ENCODE measurements at places on chromosomes 11 and 22. TPM values are rescaled to one million over a fixed set of nuclear protein-coding genes. Genes with fewer than 3 reads are reported as not detected.

- DNase-seq, result no peak
Measured at GRCh38 chr22:27125539-27125938, 468.2 kb downstream of the MIAT start.

DNA sequence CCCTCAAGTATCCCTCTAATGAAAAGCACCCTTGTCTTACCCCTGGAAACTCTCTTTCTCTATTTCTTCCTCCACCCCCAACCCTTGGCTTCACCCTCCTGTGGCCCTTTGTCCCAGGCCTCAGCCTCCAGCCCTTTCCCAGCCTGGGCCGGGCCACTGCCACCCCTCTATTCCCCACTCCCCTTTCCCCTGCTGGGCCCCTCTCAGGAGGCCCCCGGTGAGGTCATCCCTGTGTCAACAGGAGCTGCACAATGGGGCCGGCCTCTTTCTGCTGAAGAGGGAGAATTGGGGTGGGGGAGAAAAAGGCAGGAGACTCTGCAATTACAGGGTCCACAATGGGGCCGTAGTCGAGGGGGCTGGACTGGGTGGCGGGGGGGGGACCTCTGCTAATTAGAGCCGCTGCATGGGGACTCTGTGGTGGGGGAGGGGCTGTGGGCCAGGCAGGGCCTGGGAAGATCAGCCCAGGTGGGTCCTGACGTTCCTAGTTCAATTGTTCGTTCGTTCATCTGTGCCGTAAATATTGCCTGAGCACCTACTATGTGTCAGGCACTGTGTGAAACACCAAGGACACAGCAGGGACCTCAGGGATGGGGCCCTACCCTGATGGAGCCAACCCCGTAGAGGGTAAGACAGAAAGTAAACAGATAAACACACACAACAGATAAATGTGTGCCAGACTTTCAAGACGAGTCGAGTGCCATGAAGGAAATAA, 18.5 kb upstream of the MPPED1 start:
- DNase-seq, result no peak

Gene SPDYC
- not detected for polyA plus RNA-seq

Gene GP1BB
- polyA plus RNA-seq, result 22.8 TPM

GRCh38 chr11:70060611-70061293, 17.4 kb upstream of the ANO1 start:
- no peak for DNase-seq

- no peak for DNase-seq
Measured at GRCh38 chr11:18064450-18065054, 18.5 kb upstream of the TPH1 start.

Gene MYBPC3
- polyA plus RNA-seq, result 0.49 TPM

GRCh38 chr11:79857377-79858214, 416.8 kb upstream of the TENM4 start:
- no peak for DNase-seq

DNA sequence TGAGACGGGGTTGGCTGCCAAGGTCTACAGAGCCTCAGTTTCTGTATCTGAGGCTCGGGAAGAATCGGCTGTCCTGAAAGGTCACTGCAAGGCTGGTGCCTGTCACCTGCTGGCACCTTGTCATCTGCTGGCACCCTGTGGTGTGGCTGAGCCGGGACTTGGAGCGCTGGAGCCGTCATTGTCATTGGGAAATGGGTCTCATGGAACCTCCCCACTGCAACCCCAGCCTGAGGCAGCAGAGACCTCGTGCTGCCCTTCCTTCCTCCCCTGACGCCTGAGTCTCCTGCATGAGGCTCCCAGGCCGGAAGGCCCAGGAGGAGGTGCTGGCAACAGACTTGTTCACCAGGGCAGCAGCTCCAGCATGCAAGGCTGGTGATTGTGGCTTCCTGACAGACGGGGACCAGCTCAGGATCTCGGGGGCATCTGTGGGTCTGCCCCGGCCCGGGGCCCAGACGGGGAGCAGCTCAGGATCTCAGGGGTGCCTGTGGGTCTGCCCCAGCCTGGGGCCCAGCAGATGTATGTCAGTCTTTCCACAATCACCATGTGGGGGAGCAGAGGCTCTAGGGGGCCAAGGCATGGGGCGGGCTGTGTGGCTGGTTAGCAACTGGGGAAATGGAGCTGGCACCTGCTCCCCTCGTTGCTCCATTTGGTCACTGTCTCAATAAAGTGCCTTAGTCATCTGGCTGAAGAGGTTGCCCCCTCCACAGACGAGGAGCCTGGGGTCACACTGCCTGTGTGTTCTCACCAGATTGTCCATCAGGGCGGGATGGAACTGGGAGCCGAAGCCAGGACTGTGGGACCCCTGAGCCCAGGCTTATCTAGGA, 668.7 kb downstream of the BRD1 start:
- DNase-seq, result no peak

Gene GDPD4
- 0.26 TPM for polyA plus RNA-seq

DNA sequence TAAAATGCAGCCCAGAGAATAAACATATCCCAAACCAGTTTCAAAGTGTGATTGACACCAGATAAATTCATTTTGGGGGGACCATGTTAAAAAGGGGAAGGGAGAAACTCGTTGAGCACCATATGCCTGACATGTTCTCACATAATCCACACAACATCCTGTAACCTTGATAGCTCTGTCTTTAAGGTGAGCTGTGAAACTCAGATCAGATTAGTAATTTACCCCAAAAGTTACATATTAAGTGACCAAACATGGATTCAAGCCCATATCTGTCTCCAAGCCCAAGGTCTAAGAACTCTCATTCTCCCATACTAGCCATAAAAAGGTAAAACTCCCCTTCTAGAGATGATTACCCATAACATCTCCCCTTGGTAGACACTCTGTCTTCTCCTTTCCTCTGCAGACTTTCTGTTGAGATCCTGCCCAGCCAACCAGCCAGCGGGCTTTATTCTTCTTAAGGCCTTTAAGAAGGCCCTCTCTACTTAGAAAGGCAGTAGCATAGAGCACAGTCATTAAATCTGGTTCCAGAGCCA, 150.7 kb downstream of the CCDC34 start:
- DNase-seq, result no peak

DNA sequence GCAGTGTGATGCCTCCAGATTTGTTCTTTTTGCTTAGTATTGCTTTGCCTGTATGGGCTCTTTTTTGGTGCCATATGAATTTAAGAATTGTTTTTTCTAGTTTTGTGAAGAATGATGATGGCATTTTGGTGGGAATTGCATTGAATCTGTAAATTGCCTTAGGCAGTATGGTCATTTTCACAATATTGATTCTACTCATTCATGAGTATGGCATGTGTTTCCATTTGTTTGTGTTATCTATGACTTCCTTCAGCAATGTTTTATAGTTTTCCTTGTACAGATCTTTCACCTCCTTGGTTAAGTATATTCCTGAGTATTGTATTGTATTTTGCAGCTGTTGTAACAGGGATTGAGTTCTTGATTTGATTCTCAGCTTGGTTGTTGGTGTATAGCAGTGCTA, 18.3 kb upstream of the ZBED5 start:
- no peak for DNase-seq

Gene ST14
- polyA plus RNA-seq, result 0.67 TPM

GRCh38 chr22:44364751-44365130, 52.0 kb upstream of the SHISAL1 start:
- peak; percentile 40 for DNase-seq

DNA sequence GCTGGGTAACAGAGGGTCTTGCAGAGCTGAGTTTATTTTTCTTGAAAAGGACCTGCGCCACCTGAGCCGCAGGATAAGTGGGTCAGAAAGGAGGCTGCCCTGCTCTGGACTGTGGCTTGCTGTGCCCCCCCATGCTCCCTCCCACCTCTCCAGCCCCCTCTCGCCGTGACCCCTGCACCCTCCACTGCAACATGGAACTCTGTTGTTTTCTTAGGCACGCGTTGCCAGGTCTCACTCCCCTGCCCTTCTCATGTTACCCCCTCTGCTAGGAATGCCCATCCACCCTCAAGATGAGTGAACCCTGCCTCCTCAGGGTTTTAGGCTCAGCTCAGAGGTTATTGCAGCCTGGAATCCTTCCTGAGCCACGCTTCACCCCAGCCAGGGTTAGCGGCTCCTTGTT, 10.8 kb downstream of the ETS1 start:
- no peak for DNase-seq

Gene KCNJ1
- 0.14 TPM for polyA plus RNA-seq

Gene PRODH
- polyA plus RNA-seq, result 8.8 TPM

DNA sequence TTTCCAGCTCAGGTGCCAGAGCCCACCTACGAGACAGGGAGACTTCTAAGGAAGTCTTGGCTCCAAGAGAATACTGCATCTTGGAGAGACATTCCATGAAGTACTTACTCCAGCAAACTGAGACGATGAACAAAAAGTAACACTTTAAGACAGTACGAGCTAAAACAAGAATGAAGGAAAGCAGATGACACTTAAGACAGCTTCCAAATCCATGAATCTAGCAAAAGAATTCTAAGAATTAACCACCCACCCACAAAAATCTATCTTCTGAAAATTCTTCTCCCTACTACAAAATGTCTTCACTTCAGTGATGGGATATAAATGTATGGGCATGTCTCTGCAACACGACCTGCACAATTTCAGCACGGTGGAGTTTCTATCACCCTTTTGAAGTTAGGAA, 132.9 kb downstream of the C11orf58 start:
- no peak for DNase-seq

DNA sequence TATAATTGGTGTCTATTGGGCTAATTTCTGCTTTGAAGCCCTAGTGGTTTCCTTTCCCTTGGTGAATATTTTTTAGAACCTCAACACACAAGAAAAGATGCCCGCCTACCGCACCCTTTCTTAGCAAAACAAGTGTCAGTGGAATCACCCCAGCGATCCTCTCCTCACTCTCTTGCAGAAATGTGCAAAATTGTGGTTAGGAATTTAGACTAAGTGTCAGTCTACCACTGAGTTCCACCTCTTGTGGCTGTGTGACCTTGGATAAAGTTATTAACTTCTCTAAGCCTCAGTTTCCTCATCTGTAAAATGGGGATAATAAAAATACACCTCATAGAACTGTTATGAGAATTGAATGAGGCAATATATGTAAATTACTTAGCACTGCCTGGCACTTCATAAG, 5.3 kb upstream of the JAML start:
- DNase-seq, result no peak

DNA sequence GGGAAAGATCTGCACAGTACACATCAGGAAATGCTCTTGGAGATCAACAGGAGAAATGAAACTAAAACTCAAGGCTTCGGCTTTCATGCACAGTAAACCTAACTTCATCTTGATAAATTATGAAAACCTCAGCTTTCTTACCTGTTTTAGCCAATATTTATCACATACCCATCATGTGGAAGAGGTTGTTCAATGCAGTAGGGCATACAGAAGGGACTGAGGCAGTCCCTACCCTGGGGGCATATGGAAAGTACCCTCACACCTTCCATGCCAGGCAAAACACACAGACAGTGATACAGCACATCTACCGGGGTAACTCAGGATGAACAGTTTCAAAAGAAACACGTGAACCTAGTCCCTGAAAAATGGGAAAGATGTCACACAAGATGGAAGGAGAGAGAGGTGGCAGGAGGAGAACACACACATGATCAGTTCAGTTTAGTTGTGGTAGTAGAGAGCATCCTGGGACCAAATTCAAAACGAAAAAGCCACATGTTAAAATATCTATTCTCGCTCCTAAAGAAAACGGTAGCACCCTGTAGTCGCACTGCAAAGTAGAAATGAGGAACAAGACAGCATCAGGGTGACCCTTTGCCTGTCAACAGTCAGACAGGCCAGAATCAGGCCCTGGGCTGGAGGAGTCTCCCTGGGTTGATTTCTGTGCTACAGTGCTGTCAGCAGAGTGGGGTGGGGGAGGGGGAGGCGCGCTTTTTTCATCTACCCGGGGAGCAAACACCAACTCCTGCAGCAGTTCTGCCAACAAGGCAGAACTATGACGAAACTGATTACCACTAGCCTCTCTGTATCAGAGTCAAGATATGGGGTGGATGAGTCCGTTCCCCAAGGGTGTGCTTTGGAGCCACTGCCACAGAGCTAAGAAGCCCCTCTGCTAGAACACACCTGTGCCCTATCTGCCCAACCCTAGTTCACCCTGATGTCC, 1.3 kb downstream of the HIRA start:
- DNase-seq, result no peak

- peak; percentile 24 for DNase-seq
Measured at GRCh38 chr11:20844216-20844615, 174.8 kb downstream of the NELL1 start.

DNA sequence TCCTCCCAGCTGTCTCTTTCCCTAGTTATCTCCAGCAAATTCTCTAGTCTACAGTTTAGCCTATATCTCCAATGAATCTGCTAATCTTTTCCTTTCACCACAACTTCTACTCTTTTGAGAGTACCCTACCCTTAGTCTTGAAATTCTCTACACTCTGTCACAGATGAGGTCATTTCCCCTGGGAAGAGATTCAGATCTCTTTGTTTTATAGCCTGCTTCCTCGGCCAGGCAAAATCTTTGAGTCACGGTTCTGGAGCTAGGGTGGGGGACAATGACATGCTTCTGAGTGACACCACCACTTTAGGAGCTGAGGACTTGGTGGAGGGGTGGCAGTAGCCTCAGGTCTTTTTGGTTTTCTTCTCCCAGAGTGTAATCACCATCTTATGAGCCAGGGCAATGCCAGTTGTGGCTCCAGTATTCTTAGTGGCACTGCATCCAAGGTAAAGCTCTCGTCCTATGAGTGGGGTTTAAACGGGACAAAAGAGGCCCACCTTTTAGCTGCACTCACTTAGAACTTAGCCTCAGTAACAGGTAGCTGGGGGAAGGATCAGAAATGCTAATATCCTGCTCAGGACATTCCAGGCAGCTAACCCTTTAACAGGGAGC, 98.5 kb upstream of the RRM1 start:
- peak; percentile 18 for DNase-seq

GRCh38 chr22:35411102-35411501, 11.2 kb downstream of the MCM5 start:
- DNase-seq, result no peak

Data from hindlimb muscle (tissue), 1 donor.